ENCODE measurements at places on chromosomes 11 and 22. TPM values are rescaled to one million over a fixed set of nuclear protein-coding genes. Genes with fewer than 3 reads are reported as not detected.

KRTAP5-7 gene
- total RNA-seq, result not detected

SLC22A8 gene
- total RNA-seq, result not detected

THRSP gene
- total RNA-seq, result not detected

LRRC10B gene
- total RNA-seq, result not detected

DMC1 gene
- total RNA-seq, result 17.2 TPM

All from CD8-positive, alpha-beta memory T cell (primary cell).